Naive thymus-derived CD4-positive, alpha-beta T cell (primary cell): ENCODE measurements at places on chromosomes 12 and 14. TPM values are rescaled to one million over a fixed set of nuclear protein-coding genes. Genes with fewer than 3 reads are reported as not detected.

DNA sequence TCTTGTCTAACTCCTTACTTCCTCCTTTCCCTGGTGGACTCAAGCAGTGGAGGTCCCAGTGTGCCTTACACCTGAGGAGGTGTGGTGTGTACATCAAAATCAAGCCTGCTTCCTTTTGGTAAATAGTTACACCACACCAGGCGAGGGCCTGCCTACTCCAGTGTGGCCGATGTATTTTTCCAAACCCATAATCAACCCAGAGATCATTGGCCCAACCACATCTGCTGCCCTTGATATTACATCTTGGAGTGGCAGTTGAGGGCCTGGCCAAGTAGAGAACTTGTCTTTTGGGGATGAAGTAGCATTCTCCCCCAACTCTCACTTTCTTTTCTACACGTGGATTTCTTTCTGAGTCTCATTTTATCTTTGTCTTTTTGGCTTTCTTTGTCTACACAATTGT lies 187.4 kb downstream of the EFCAB11 start:
- no peaks in the 10 kb centered on the region for H3K36me3 ChIP-seq
- H3K4me1 ChIP-seq = peaks cover 8% of the 10 kb centered on the region
- no peak overlapping the region for H3K27ac ChIP-seq
- H3K4me3 ChIP-seq = no peak overlapping the region
- no peak for DNase-seq

DNA sequence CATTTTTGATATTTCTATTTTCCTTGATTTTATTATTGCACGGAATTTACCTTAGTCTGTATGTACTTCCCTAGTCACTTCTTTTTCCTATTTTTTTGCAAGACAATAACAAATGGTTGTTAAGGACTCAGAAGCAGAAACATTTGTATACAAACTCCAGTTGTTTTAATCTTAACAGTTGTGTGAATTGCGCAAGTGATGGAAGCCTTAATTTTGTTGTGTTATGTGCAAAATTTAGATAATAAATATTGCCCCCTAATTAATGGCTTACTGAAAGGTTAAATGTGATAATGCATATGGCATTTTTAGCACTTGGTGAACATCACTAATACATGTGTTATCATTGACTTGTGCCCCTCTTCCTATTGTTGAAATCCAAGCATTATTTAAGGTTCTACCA lies 82.0 kb downstream of the MGAT4C start:
- H3K36me3 ChIP-seq = no peaks in the 10 kb centered on the region
- H3K4me3 ChIP-seq = no peak overlapping the region
- H3K27ac ChIP-seq = no peak overlapping the region
- no peaks in the 10 kb centered on the region for H3K27me3 ChIP-seq
- H3K4me1 ChIP-seq = no peaks in the 10 kb centered on the region
- no peak for DNase-seq

GRCh38 chr12:638953-639557 lies 24.2 kb downstream of the NINJ2 start:
- no peaks in the 10 kb centered on the region for H3K27me3 ChIP-seq
- no peak overlapping the region for H3K4me3 ChIP-seq
- no peak for DNase-seq
- peak overlapping the region; percentile 60 for H3K27ac ChIP-seq
- no peaks in the 10 kb centered on the region for H3K36me3 ChIP-seq

- H3K27me3 ChIP-seq = no peaks in the 10 kb centered on the region
- DNase-seq = no peak
- H3K4me3 ChIP-seq = no peak overlapping the region
- H3K36me3 ChIP-seq = no peaks in the 10 kb centered on the region
- H3K27ac ChIP-seq = no peak overlapping the region
- no peaks in the 10 kb centered on the region for H3K4me1 ChIP-seq
Measured at GRCh38 chr12:75944905-75945432, 86.6 kb downstream of the PHLDA1 start.

DNA sequence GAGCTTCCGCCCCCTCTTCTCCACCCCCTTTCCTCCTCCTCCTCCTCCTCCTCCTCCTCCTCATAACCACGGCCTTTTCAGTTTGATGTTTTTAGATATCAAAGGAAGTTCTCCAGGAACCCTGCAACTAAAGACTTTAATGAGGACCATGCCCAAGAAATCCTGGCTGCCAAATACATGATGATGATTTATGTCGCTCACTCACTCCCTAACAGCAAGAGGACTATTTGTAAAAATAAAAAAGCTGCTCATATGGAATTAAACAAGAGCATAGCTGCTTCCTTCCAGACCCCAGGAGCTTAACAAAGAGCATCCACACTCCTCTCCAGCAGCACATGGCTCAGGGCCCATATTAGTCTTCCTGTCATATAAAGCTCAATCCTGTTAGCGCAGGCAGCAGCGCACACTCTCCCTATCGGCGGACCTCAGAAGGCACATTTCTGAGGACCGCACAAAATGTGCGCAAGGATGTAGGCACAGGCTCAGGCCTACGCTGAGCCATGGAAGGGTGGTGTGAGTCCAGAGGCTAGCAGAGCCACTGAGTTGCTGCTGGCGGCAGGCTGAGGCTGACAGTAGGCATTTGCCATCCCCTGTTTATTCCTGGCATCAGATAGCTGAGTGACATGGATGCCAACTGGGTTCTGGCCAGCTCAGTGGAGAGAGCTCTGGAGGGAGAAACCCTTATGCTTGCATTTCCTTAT lies 232.8 kb downstream of the MSRB3 start:
- no peak overlapping the region for H3K4me3 ChIP-seq
- DNase-seq = no peak
- no peaks in the 10 kb centered on the region for H3K4me1 ChIP-seq
- no peaks in the 10 kb centered on the region for H3K27me3 ChIP-seq
- H3K36me3 ChIP-seq = no peaks in the 10 kb centered on the region

DNA sequence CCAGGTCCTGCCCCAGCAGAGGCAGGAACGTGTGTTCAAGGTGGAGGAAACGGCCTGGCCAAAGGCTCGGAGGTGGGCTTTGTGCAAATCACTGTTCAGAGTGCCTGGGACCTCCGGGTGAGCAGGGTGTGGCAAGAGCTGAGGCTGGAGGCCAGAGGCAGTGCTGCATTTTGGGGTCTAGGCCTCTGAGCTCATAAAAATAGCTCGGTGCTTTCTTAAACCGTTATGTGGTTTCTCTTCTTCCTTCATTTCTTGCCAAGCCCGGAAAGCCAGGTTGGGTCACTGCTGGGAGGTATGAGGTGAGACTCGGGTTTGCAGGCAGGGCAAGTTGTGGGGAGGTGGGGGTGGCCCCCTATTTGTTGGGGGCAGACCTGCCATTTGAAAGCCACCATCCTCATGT lies 178.8 kb upstream of the MYL2 start:
- no peak overlapping the region for H3K27ac ChIP-seq
- no peaks in the 10 kb centered on the region for H3K36me3 ChIP-seq
- H3K27me3 ChIP-seq = no peaks in the 10 kb centered on the region
- H3K4me1 ChIP-seq = no peaks in the 10 kb centered on the region

DNA sequence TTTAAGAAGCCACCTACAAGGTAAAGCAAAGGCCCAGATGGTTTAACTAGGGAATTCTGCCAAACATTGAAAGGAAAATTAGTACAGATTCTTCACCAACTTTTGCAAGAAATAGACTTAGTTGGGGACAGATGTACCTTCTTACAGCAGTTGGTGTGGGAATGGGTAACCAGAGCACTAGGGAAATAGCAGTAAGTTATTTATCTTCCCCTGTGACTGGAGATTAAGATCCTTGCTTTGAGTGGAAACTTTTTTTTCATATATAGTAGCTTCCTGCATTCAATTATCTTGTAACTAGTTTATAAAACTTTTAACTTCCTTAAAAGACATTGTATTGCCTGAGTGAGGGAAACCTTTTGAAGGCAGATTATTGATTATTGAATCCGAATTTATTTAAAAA lies 44.2 kb downstream of the ARID2 start:
- H3K27me3 ChIP-seq = no peaks in the 10 kb centered on the region
- no peak overlapping the region for H3K27ac ChIP-seq
- no peak for DNase-seq
- peaks cover 6% of the 10 kb centered on the region for H3K4me1 ChIP-seq
- H3K36me3 ChIP-seq = no peaks in the 10 kb centered on the region

DNA sequence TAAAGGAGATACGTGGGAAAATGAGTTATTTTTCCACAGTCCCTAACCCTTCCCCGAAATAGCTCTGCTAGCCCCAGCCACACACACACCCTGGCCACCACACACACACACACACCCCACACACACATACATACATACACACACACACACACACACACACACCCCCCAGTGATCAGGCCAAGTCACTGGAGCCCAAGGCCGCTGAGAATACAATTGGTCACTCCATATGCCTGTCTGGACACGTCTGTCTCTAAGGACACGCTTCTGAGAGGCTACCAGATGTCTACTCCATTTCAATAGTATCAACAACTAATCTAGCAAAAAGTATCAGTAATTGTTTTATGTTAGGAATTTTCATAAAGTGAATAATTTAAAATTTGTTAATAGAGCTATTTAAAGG lies 13.0 kb upstream of the DIABLO start:
- H3K36me3 ChIP-seq = peaks cover 65% of the 10 kb centered on the region
- peaks cover 21% of the 10 kb centered on the region for H3K4me1 ChIP-seq
- H3K27me3 ChIP-seq = no peaks in the 10 kb centered on the region

GRCh38 chr12:106046301-106046846 lies 92.4 kb downstream of the NUAK1 start:
- H3K27me3 ChIP-seq = no peaks in the 10 kb centered on the region
- no peak overlapping the region for H3K4me3 ChIP-seq
- no peaks in the 10 kb centered on the region for H3K36me3 ChIP-seq
- H3K27ac ChIP-seq = no peak overlapping the region

- no peak overlapping the region for H3K4me3 ChIP-seq
- H3K27me3 ChIP-seq = no peaks in the 10 kb centered on the region
- no peaks in the 10 kb centered on the region for H3K36me3 ChIP-seq
- H3K4me1 ChIP-seq = peaks cover 26% of the 10 kb centered on the region
- no peak for DNase-seq
- H3K27ac ChIP-seq = no peak overlapping the region
Measured at GRCh38 chr14:52265253-52265652, 2.2 kb upstream of the PTGDR start.

DNA sequence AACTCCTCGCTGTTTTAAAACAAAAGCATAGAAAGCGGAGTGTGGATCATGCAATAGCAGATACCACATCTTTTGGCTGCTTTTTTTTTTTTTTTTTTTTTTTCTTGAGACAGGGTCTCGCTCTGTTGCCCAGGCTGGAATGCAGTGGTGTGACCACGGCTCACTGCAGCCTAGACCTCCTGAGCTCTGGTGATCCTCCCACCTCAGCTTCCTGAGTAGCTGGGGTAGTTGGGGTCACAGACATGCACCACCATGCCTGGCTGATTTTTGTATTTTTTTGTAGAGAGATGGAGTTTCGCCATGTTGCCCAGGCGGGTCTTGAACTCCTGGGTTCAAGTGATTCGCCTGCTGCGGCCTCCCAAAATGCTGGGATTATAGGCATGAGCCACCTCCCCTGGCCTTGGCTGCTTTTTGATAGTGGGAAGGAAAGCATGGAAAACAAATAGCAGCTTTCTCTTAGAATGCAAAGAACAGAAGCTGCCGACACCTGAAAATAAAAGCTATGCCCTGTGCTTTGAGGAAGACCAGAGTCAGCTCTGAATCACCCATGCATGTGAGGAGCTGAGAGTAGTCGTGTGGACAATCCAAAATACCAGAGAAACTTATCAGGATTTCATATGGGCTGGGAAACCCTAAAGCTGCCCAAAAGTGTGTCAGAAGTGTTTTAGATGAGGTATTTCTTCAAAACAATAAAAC lies 3.6 kb upstream of the ELK3 start:
- H3K4me3 ChIP-seq = no peak overlapping the region
- peak overlapping the region; percentile 43 for H3K27ac ChIP-seq
- no peaks in the 10 kb centered on the region for H3K36me3 ChIP-seq
- peaks cover 3% of the 10 kb centered on the region for H3K4me1 ChIP-seq
- no peaks in the 10 kb centered on the region for H3K27me3 ChIP-seq

- peaks cover 41% of the 10 kb centered on the region for H3K4me1 ChIP-seq
- H3K4me3 ChIP-seq = peak overlapping the region; percentile 78
- H3K27me3 ChIP-seq = no peaks in the 10 kb centered on the region
- no peaks in the 10 kb centered on the region for H3K36me3 ChIP-seq
- H3K27ac ChIP-seq = peak overlapping the region; percentile 86
Measured at GRCh38 chr12:43758247-43758727, 303 bp downstream of the PUS7L start.

DNA sequence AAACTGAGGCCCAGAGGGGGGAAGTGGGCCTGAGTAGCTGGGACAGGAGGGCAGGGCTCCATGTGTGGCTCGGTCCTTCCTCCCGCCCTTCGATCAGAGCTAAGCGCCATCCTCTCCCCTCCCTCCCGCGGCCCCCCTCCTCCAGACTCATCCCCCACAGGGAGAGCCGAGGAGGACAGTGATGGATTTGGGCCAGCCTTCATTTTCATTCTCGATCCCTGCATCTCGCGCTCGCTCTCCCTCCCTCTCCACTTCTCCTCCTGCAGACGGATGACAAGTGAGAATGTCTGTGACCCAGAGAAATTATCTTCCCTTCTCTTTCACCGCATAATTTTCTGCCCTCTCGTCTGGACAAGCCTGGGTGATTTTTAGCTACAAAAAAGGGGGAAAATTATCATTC lies 183.3 kb downstream of the RBM19 start:
- no peaks in the 10 kb centered on the region for H3K27me3 ChIP-seq
- H3K4me3 ChIP-seq = no peak overlapping the region
- H3K27ac ChIP-seq = no peak overlapping the region
- no peak for DNase-seq

DNA sequence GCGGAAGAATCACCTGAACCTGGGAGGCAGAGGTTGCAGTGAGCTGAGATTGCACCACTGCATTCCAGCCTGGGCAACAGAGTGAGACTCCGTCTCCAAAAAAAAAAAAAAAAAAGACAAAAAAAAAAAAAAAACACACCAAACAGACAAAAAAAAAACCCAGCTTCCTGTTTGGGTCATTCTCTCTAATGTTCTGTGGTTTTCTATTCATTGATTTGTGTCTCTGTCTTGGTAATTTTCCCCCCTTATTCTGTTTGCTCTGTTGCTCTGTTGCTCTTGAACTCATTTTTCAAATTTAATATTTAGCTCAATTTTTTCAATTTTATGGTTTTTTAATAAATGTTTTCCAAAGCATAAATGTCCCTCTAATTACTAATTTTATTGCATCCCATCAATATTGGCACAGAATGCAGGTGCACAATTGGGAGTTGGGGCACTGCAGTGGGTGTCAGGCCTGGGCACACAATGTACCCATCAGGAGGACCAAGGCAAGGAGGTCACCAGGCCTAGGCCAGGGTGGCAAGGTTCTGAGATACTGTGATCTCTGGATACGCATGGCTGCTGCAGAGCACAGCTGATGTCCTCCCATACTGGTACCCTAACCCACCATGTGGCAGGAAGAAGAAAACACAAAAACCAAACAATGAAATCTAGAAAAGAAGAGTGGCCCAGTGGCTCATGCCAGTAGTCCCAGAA lies 8.0 kb upstream of the GNPTAB start:
- H3K27ac ChIP-seq = no peak overlapping the region
- no peak overlapping the region for H3K4me3 ChIP-seq
- peaks cover 8% of the 10 kb centered on the region for H3K4me1 ChIP-seq
- no peak for DNase-seq
- no peaks in the 10 kb centered on the region for H3K36me3 ChIP-seq

BAZ2A gene
- total RNA-seq = 178 TPM

IL26 gene
- total RNA-seq = not detected

CARMIL3 gene
- 1.2 and 1.5 TPM in 2 replicates for total RNA-seq

CACNB3 gene
- total RNA-seq = 13.8 and 14.7 TPM in 2 replicates

CDK4 gene
- total RNA-seq = 108 TPM in 2 replicates

C14orf39 gene
- not detected in 2 replicates for total RNA-seq

TAS2R30 gene
- total RNA-seq = 4.3 and 4.5 TPM in 2 replicates

KRT72 gene
- total RNA-seq = 105 TPM
